Stimulated activated CD4-positive, alpha-beta T cell treated with anti-CD3 and anti-CD28 coated beads, Interleukin-1b, Interleukin-23, amount 100 ng/mL, for 4 hours (primary cell): ENCODE measurements at places on chromosomes 5 and 9.
A peak's percentile ranks its signal among the peaks of the same experiment; 100 is the strongest.

DNA sequence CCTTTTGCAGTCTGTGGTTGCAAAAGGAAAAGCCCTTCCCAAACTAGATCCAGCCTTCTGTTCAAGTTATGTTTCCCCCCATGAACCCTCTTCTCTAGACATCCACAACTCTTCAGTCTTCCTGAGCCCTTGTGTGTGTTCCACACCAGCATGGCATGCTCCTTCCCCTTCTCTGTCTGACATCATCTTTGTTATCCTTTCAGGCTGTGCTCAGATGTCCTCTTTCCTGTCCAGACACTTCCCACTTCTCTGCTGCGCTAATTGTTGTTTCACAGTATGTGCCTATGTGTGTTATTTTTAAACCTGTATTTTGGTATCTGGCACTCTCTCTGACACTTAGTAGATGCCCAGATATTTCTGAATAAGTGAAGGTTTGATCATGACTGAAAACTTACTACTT lies 38.2 kb downstream of the FOCAD start:
- DNase-seq, result no peak

GRCh38 chr5:67731886-67732285 lies 483.7 kb upstream of the PIK3R1 start:
- no peak for DNase-seq

DNA sequence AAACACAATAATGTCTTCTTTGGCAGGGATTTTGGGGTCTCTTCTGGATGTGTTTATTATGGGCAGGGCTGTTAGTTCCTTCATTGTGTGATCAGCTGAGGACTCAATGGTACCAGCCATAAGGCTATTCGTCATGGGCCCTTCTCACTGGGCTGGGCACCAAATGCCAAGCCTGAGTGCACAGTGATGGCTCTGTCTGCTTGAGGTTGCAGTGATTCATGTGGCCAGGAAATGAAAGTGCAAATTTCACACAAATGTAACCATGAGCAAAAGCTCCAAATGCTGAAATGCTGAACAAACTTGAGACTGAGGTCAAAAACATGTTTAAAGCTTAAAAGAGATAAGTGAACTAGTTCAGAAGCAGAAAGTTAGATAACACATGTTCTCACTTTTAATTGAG lies 191.0 kb downstream of the TARS1 start:
- no peak for DNase-seq

- no peak for DNase-seq
Measured at GRCh38 chr5:13745508-13745907, 199.0 kb downstream of the DNAH5 start.

- no peak for DNase-seq
Measured at GRCh38 chr5:147509710-147510651, at the start of gene DPYSL3. Gene DPYSL3, minus strand, starts transcription at chr5:147510068. Its CDS starts 210 bp downstream, at chr5:147509858.

- no peak for DNase-seq
Measured at GRCh38 chr9:87884578-87885459, 2.1 kb downstream of the SPATA31E1 start.

- no peak for DNase-seq
Measured at GRCh38 chr5:73295447-73295846, 122.5 kb downstream of the TMEM174 start.

DNA sequence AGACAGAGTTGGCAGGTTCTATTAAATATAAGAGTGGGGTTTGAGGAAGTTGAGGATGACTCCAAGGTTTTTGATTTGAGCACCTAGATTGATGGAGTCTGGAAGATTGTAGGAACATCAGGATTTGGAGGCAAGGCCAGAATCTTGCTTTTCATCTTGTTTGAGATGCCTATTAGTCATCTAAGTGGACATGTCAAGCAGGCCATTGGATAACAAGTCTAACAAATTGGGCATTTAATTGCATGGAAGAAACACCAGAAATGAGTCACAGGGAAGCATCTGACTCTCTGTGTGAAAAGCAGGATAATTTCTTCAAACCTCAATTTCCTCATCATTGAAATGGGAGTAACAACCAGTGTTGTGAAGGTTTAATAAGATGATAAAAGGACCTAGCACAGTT lies 53.3 kb upstream of the ARL15 start:
- DNase-seq, result no peak

GRCh38 chr9:78033870-78034269 lies 2.3 kb upstream of the GNAQ start:
- DNase-seq, result no peak

DNA sequence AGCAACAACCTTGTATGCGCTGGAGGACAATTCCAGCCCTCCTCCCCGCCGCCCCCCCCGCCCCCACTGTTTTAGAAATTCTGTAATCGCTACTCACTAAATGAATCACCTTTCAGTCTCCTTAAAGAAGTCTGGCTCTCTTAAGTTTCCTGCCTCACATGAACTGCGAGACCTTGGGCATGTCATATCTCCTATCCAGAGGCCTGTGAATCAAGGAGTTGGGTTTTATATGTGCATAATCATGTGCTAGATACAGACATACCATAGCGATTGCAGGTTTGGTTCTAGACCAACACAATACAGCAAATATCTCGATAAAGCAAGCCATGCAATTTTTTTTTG lies 337 bp upstream of the DMAC1 start:
- DNase-seq, result no peak

- DNase-seq, result no peak
Measured at GRCh38 chr9:85452841-85453240, 288.9 kb downstream of the AGTPBP1 start.

DNA sequence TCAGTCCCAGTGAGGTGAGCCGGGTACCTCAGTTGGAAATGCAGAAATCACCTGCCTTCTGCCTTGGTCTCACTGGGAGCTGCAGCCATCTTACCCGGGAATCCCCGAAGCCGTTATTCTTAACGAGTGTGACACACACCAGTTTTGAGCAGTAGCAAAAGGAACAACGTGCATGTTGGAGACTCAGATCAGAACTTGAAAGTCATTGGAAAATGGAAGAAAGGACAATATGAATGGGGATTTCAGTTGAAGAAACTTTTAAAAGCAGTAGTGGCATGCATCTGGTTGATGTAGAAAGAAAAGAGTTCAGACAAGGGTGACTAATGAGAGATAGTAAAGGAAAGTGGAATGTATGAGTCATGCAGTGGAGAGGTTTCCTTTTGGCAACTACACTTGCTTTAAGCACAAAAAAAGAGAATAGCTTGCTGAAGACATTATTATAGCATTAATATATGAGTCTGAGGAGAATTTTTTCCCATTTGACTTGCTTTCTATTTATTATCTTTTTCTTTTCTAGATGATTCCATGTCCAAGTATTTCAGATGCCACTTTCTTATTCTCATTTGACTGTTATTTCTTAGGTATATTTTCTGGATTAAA lies 44.4 kb upstream of the ANKDD1B start:
- peak; percentile 28 for DNase-seq

DNA sequence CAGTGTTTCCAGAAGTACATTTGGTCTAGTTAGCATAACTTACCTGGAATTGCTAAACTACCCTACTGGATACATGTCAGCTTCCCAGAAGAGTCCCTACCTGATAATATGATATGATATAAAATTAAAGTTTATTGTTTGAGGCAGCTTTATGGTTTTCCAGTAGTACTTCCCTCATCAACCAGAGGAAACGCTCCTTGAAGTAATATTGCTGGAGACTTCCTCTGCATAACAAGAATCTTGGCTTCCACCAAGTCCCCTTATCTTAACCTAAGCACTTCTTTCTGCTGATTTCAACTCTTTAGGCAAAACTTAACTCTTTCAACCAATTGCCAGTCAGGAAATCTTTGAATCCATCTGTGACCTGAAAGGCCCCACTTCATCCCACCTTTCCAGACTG lies 214.3 kb upstream of the PTGER4 start:
- DNase-seq, result no peak

GRCh38 chr5:172714491-172715420 lies 56.2 kb downstream of the DUSP1 start:
- peak; percentile 48 for DNase-seq

DNA sequence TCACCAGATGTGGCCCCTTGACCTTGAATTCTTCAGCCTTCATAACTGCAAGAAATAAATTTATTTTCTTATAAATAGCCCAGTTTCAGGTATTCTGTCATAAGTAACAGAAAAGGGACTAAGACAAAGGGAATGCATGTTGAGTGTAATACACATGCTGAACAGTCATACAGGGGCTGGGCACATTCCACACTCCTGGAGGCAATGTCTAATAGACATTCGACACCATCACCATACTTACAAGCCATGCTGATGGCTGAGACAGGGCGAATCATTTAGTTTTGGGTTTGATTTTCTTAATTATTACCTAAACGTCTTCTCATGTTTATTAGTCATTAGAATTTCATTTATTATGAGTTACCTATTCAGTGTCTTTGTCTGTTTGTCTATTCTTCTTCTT lies 68.5 kb downstream of the TENT4A start:
- no peak for DNase-seq

GRCh38 chr9:89848060-89849040 lies 243.5 kb downstream of the GADD45G start:
- DNase-seq, result no peak

DNA sequence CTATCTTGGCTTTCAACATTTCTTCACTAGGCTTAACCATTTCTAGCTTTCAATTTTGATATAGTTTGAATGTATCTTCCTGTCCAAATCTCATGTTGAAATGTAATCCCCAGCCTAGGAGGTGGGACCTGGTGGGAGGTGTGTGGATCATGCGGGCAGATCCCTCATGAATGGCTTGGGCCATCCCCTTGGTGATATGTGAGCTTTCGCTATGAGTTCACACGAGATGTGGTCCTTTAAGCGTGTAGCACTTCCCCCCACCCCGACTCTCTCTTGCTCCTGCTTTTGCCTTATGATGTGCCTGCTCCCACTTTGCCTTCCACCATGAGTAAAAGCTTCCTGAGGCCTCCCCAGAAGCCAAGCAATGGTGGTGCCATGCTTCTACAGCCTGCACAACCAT lies 40.6 kb downstream of the PHAX start:
- DNase-seq, result no peak

DNA sequence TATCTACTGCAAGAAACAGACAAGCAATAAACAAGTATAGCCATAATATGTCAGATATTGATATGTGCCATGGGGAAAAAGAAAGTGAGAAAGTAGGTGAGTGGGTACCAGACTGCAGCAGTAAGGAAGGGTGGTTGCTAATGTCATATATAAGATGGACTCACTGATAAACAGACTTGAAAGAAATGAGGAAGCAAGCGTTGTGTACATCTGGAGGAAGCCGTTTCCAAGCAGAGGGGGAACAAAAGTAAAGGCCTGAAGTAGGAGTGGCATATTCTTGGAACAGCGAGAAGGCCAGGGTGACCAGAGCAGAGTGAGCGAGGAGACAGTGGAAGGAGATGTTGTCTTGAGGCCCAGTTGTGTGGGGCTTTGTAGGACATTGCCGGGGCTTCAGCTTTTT lies 142.2 kb upstream of the MAP3K1 start:
- no peak for DNase-seq

- no peak for DNase-seq
Measured at GRCh38 chr5:135242866-135243555, 156.0 kb downstream of the MACROH2A1 start.

- DNase-seq, result no peak
Measured at GRCh38 chr9:25584611-25585010, 93.6 kb downstream of the TUSC1 start.

DNA sequence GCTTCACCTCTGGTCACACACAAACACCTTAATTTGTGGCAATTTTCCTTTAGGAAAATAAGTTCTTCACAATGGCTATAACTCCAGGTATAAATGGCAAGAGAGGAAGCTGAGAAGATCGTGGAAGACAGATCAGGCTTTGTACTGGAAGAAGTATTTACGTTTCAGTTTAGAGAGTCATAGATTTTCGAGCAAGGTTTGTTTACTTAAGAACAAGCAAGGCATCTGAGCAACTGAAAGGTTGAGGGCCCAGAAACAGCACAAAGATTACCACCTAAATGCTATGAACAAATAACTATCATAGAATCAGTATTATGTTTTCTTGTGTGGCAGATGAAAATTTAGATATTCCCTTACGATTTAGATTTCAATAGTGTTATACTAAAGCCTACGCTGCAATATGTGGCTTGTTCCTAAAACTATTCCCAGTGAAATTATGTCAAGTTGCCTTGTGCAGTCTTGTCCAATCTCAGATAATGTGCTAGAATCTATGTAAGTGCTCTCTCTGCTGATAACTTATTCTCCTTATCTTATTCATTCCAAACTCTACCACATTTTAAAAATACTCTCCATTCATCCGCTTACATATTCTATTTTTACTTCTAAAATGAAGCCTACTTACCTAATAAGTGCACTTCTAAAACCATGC lies 6.7 kb downstream of the SLCO4C1 start:
- no peak for DNase-seq

GRCh38 chr5:105956456-105957196 lies 1714.1 kb downstream of the EFNA5 start:
- no peak for DNase-seq

GRCh38 chr5:8505196-8505595 lies 636.2 kb downstream of the MTRR start:
- DNase-seq, result no peak

- no peak for DNase-seq
Measured at GRCh38 chr5:38883842-38884241, 38.0 kb downstream of the OSMR start.

DNA sequence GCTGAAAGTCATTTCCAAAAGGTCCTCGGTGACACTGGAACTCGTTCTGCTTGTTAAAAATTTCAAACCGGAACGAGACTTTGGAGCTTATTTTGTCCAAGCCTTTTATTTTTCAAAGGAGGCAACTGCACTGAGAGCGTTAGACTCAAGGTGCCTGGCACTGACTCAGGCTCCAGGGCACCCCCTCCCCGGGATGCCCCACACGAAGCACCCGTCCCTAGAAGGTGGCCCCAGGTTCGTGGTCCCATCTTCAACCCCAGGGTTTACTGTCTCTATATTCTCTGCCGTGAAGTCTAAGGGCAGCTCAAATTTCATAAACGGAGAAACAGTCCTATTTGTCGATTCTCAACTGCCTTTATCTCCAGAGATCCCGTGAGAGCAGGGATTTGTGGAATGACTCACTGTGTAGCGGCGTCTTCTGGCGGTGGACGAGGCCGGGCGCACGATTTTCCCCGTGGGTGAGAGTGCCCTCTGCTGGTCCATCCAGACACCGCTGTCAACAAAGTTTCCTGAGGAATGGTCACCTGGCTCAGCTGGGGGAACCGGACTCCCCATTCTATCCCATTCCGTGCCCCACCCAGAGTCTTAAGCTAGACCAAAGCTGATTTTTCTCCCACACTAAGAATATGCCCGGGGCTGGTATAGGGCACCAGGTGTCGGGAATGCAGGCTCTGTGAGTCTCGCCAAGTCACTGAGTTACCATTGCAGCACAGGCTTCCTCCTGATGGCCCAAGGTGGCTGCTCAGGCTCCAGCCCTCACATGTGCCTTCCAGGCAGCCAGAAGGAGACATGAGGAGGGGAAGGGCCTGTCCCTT lies 27.1 kb upstream of the SLC6A19 start:
- DNase-seq, result peak; percentile 30
